Progenitor cell of endocrine pancreas (in vitro differentiated cells): ENCODE measurements at places on chromosomes 13 and 19. TPM values are rescaled to one million over a fixed set of nuclear protein-coding genes. Genes with fewer than 3 reads are reported as not detected.

The MEDAG gene
- not detected in 2 replicates for total RNA-seq

The MCOLN1 gene
- total RNA-seq, result 16.5 and 18.3 TPM in 2 replicates

DNA sequence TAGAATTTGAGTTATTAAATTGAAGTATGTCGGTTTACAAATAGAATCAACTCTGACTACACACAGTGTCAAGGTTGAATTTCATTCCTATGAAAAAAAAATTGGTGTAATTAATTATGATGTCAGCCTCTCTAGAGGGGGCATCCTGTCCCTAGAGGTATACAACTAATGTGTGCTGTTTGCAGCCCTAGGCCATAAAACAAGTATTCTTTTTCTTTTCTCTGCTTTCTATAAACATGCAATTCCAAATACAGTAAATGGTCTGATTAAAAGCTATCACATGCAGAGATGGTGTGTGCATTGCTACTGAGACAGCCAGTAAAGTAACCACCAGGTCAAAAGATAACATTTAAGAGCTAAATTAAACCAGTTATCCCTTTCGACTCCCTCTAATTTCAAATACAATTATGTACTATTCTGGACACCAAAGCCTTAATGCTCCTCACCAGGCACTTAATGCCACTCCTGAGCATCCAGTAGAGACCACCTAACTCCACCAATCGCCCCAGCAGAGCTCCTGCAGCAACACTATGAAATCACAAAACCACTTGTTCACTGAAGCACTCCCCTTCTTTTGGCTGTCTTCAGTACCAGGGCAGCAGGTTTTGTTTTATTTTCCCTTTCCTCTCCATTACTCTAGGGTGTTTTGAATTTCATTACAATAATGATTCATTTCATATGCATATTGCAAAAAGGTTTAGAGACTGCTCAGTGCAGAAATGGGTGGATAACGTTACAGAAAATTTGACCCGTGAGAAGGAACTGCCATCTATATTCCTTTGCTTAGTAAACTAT lies 426.9 kb downstream of the PCDH9 start:
- no peak overlapping the region for H3K4me3 ChIP-seq
- H3K4me1 ChIP-seq, result no peaks in the 10 kb centered on the region
- no peak for DNase-seq
- H3K27ac ChIP-seq, result no peak overlapping the region

- H3K4me3 ChIP-seq, result peak overlapping the region; percentile 53
- H3K4me1 ChIP-seq, result peaks cover 2% of the 10 kb centered on the region
- no peak for DNase-seq
- peaks cover 16% of the 10 kb centered on the region for H3K36me3 ChIP-seq
These were observed 2.4 kb downstream of the BTBD2 start for GRCh38 chr19:2012941-2013682.

DNA sequence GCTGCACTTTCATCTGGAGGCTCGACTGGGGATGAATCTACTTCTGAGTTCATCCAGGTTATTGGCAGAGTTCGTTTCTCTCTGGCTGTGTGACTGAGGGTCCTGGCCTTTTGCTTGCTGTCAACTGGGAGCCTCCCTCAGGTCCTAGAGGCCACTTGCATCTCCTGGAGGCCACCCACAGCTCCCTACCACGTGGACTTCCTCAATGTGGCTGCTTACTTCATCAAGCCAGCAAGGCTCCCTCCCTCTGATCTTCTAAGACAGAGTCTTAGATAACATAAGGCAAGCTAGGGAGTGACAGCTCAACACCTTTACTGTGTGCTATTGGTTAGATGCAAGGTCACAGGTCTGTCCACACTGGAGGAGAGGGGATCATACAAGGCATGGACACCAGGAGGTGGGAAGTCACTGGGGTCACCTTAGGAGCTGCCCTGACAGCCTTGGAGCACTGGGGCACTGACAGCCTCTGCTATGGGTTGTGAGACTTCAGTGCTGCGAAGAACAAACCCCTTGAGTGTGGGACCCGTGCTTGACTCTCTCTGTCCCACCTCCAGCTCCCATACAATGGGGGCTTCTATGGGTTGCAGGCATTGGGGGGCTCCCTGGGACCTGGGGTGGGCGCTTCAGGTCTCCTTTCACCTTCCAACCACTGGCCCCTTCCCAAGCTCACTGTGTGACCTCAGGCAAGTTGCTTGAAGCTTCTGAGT lies 5.3 kb downstream of the FAM187B start:
- no peaks in the 10 kb centered on the region for H3K36me3 ChIP-seq
- no peak overlapping the region for H3K4me3 ChIP-seq
- peaks cover 7% of the 10 kb centered on the region for H3K27me3 ChIP-seq
- no peak overlapping the region for H3K27ac ChIP-seq
- no peak for DNase-seq

DNA sequence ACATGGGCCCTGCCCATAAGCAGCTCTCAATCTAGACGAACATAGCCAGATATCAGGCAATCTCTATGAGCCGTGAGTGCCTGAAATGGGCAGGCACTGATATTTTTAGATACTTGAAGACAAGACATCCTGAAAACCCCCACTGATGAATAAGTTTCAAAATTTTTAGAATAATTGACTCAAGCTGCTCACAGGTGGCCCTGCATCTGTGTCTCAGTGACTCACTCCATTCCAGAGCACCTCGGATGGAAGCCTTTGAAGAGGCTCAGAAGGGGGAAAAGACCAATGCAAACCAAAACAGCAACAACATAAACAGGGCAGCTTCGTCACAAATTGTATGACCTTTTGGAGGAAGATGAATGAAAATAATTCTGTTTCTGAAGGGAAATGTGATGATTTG lies 42.8 kb upstream of the SLC46A3 start:
- no peaks in the 10 kb centered on the region for H3K27me3 ChIP-seq
- no peak overlapping the region for H3K4me3 ChIP-seq
- DNase-seq, result no peak
- H3K4me1 ChIP-seq, result no peaks in the 10 kb centered on the region
- no peak overlapping the region for H3K27ac ChIP-seq
- peaks cover 3% of the 10 kb centered on the region for H3K36me3 ChIP-seq

DNA sequence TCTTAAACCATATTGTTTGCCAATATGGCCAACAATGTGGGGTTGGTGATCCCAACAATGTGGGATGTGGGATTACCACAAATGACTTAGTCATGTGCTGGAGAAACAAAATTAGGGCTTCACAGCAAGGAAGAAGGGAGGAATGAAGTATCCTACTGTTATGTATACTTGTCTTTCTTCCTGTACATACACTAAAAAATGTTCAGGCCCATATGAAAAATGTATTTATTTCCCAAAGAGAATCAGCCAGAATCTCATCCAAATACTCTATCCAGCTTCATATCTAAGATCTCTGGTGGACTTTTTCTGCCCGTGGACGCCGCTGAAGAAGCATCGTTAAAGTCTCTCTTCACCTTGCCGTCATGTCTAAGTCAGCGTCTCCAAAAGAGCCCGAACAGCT lies at the start of gene HNRNPA1L2:
Gene HNRNPA1L2, plus strand, starts transcription at position 301 of the 400 bp plus-strand sequence. Its CDS starts 62 bp downstream, at position 363.
- no peak within 1 kb of the TSS for H3K4me3 ChIP-seq
- H3K27me3 ChIP-seq, result no peaks in the 10 kb centered on the region
- H3K27ac ChIP-seq, result no peak within 1 kb of the TSS
- no peak for DNase-seq

DNA sequence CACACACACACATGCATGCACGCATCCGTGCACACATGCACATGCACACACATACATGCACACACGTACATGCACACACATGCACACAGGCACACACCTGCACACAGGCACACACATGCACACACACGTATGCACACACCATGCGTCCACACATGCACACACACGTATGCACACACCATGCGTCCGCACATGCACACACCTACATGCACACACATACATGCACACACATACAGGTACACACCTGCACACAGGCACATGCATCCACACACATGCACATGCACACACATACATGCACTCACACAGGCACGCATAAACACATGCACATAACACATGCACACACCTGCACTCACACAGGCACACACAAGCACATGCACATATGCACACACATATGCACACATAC lies 112.1 kb downstream of the DPF1 start:
- peaks cover 38% of the 10 kb centered on the region for H3K36me3 ChIP-seq
- H3K4me1 ChIP-seq, result no peaks in the 10 kb centered on the region
- H3K27ac ChIP-seq, result no peak overlapping the region
- DNase-seq, result no peak
- H3K4me3 ChIP-seq, result no peak overlapping the region
- H3K27me3 ChIP-seq, result no peaks in the 10 kb centered on the region
